ENCODE measurements at places on chromosomes 2 and 18. TPM values are rescaled to one million over a fixed set of nuclear protein-coding genes. Genes with fewer than 3 reads are reported as not detected.
A peak's percentile ranks its signal among the peaks of the same experiment; 100 is the strongest.

Gene QPCT
- 3.9 TPM for total RNA-seq

Gene UBXN4
- total RNA-seq = 66.0 TPM

Gene MYOM1
- 0.78 TPM for total RNA-seq

Gene SCTR
- not detected for total RNA-seq

Gene FOXI3
- 17.1 TPM for total RNA-seq

Gene PLEKHM3
- total RNA-seq = 5.8 TPM

Gene CCDC85A
- not detected for total RNA-seq

Gene XDH
- total RNA-seq = 1.2 TPM

DNA sequence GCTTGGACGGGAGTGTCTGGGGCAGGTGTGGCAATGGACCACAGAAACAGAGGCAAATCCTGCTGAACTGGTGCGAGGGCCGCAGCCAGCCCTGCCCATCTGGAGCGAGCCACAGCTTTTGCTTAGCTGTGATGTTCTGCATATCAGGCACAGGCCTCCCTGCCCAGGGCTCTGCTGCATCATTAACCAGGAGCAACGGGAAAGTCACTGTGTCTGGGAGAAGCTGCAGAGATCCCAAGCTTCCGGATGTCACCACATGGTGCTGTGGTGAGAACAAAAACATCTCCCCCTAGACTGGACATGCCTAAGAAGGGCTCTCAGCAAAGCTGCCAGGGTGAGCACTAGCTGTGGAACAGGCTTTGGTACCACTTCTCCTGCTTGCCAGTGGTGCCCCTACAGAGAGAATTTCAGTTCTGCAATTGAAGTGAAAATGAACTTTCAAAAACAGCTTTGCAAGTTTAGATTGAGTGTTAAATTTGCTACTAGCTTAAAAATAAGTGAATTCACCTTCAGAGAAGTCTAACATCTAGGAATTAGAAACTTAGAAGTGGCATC, 172.9 kb upstream of the MYT1L start:
- DNase-seq = no peak

DNA sequence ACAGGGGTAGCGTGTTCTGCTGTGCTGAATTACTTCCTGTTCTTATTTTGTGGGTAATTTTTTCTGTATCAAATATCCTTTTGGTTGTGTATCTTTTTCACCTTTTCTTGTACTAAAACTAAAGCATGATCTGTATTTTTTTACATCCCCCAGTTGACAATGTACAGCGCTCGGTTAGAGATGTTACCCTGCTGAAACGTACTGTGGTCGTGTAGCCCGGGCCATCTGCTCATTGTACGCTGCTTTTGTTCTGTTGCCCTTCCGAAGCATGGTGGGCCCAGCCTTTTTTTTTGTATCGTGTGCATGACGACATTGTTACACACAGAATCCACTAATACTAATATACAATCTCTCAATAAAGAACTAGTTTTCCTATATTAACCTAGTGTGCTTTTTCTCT, 233.1 kb downstream of the HAUS1 start:
- DNase-seq = no peak

GRCh38 chr2:80059447-80059846, 245.1 kb downstream of the LRRTM1 start:
- DNase-seq = no peak

DNA sequence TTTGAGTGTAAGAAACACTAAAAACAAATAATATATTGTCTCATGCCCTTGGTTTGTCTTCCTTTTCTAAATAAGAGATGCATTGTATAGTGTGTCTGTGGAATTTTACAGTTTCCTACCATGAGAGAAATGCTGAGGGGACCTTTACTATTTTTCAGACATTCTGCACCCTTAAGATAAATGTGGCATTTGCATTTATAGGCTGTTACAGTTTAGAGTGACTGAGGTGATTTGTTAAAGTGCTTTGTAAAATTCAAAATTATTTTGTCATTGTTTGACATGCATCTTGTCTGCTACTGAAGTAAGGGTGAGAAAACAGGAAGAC, 78.9 kb upstream of the ZSWIM2 start:
- DNase-seq = no peak

GRCh38 chr18:56709463-56709862, 58.3 kb downstream of the WDR7 start:
- no peak for DNase-seq

- DNase-seq = no peak
These were observed 120.1 kb upstream of the PKDCC start for GRCh38 chr2:41927581-41928264.

DNA sequence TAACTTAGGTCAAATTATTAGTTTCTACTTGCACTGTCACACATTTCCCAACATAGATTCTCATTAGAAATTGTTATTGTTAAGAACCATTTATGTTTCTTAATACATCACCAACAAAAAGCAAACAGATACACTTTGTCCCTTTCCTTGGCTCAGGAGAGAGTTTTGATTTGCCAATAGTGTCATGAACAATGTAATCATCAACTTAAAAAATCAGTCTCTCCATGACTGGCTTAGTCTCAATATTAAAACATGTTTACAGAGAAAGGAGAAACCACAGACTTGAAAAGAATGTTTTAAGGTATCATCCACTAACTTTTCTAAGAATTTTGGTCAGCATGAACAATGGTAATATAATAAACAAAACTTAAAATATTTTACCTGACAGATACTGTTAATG, 416.5 kb upstream of the KCNH7 start:
- no peak for DNase-seq

- DNase-seq = no peak
These were observed 424.2 kb downstream of the NRXN1 start for GRCh38 chr2:50607721-50608120.

GRCh38 chr2:206790311-206790935, 25.0 kb downstream of the FASTKD2 start:
- no peak for DNase-seq

DNA sequence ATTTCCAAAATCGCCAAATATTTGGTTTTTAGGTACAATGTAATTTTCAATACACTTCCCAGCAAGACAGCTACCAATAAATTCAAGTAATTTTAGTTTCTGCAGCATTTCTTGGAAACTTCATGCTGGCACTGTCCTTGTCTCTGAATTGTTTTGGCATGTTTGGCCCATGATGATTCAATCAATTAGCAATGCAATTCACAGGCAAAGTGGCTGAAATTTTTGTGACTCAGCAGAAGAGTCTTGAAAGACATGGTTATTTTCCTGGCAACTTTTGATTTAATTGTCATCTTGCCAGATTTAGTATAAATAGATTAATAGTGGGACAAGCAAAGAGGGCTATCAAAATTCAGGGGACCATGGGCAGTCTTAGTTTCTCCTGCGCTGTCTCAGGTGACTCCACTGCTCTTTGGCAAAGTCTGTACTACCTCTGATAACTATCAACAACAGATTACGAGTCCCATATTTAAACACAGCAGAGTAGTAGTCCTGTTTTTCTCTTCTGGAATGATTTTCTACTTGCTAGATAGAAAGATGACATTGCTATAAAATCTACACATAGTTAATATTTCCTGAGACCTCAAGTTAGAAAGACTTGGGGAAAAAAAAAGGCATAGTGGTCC, 88.9 kb upstream of the CYP26B1 start:
- no peak for DNase-seq

DNA sequence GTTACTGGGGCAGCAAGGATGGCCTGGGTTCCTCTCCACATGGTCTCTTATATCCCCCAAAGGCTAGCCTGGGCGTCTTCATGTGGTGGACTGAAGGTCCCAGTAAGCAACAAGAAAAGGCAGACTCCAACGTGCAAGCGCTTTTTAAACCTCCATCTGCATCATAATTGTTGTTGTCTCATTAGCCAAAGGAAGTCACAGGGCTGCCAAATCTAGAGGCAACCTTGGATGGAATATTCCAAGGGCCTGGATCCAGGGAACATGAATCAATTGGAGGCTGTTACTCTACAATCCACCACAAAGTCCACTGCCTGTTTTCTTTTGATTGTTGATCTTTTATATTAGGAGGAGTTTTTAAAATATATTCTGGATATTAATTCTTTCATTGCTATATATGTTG, 118.8 kb downstream of the SH3RF3 start:
- no peak for DNase-seq

DNA sequence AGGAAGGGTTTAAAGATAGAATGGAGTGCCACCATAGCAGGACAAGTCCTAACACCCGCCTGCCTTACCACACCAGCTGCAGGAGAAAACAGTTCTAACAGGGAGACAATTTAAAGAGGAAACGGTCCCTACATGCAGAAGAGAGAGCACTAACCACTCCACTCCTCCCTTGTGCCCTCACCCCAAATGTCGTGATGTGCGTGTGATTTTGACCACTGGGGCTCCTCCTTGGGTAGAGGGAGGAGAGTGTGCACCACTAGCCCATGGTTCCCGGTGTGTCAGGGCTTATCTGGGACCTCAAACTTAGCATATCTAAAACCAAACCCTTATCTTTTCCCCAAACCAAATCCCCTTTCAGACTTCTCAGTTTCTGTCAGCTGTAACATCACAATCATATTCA, 105.5 kb upstream of the CCDC68 start:
- no peak for DNase-seq

- no peak for DNase-seq
These were observed 155.6 kb downstream of the AQP4 start for GRCh38 chr18:26709897-26710296.

- no peak for DNase-seq
These were observed 3.4 kb downstream of the CYP26B1 start for GRCh38 chr2:72144274-72144631.

GRCh38 chr2:219356834-219357233, 24.3 kb upstream of the RESP18 start:
- DNase-seq = no peak

DNA sequence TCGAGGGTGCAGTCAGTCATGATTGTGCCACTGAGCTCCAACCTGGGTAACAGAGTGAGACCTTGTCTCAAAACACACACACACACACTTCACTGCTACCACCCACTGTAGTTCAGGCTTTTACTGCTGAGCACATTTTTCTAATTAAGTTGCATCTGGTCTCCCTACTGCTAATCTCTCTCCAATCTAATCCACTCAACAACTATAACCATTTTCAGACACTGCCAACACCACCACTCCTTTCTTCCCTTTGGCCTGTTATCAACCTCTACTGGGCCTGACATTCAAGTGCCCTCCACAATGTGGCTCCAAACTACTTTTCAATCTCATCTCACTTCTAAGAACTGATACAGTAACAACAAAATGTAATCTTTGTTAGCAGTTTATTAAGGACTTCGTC, 44.8 kb downstream of the RMP24 start:
- DNase-seq = no peak

DNA sequence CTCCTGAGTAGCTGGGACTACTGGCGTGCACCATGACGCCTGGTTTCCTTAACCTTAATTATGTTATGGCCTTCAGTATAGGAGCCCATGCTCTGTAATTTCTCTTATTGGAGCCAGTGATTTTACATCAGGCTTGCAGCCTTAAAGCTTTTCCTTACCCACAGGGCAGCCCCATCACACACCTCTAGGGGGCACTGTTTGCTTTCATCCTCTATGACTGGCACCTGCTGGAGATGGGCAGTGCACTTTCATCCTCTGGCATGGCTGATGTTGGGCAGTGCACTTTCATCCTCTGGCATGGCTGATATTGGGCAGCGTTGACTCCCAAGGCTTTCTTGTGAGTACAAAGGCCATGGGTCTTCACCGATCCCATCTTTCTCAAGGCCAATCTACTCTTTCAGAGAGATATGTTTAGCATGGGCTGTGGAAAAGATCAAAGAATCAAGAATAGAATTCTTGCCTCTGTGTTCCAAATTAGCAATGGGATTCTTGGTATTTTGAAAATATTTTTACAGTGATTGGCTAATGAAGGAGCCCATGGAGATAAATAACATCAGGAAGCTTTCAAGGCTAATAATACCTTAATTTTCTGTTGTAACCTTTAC, 80.7 kb upstream of the MEX3C start:
- DNase-seq = peak; percentile 92

DNA sequence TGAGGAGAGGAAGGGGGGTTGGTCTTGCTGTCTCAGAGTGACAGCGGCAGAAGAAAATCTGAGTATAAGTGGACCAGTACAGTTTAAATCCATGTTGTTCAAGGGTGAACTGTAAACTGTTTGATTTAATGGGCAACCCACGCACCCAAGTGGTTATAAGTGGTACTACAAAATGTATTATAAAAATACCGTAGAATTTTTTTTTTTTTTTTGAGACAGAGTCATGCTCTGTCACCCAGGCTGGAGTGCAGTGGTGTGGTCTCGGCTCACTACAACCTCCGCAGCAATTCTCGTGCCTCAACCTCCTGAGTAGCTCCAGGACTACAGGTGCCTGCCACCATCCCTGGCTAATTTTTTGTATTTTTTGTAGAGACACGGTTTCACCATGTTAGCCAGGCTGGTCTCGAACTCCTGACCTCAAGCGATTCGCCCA, 2.1 kb upstream of the CHCHD5 start:
- no peak for DNase-seq

GRCh38 chr18:74990563-74991081, 218.3 kb downstream of the PTGR3 start:
- DNase-seq = no peak

DNA sequence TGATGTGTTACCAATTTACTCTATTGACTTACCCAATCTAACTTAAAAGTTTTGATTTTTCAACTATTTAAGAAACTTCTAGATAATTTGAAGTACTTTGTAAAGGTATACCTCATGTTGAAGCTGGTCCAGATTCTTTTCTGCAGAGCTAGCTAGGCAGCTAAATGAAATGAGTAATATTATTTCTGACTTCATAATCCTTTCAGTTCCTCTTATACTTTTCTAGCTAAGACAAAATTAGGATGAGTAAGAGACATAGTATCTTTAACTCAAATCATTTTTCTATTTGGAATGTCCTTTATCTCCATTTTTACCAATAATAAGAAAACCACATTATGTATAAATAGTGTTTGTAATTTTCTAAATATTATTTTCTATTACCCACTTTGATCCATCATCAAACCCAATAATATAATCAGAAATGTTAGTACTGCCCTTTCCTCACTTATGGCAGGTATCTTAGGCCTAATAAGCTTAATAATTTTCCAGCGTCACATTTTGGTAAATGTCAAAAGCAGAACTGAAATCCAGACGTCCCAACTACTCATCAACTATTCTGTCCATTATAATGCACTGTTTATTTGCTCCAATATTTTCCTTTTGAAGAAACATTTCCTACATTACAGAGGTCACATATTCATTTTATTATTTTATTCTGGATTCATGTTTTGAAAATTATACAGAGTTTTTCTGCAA, 456.6 kb downstream of the THSD7B start:
- no peak for DNase-seq
